ENCODE measurements at places on chromosomes 4 and X.

GRCh38 chr4:156475322-156475721 lies 496.3 kb downstream of the PDGFC start:
- peak; percentile 49 for DNase-seq

GRCh38 chr4:120855307-120856001 lies 67.1 kb downstream of the PRDM5 start:
- no peak for DNase-seq

GRCh38 chr4:2306773-2307410 lies 45.0 kb upstream of the MXD4 start:
- no peak for DNase-seq

DNA sequence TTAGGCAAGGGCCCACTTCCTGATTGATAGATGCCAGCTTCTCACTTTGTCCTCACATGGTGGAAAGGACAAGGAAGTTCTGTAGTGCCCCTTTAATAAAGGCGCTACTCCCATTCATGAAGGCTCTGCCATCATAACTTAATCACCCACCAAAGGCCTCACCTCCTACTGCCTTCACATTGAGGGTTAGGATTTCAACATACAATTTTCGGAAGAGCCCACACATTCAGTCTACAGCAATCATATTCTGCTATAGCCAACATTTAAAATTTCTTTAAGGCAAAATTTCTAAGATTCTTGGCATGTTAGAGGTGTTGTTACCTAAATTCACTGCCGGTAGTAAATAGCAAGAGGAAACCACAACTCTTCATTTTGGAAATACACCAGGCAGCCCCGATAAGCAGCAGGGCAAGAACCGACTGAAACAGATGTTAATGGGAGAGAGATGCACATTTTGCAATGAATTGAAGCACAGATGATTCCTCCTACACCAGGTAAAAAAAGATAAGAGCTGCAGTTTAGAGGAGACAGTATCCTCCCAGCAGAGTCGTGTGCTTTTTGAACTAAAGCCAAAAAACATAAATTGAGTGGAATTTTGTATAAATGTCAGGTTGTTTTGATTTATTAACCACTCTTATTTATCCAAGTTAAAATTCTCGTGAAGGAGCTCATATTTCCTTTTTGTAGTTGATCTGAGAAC lies 594.9 kb downstream of the KCTD8 start:
- no peak for DNase-seq

DNA sequence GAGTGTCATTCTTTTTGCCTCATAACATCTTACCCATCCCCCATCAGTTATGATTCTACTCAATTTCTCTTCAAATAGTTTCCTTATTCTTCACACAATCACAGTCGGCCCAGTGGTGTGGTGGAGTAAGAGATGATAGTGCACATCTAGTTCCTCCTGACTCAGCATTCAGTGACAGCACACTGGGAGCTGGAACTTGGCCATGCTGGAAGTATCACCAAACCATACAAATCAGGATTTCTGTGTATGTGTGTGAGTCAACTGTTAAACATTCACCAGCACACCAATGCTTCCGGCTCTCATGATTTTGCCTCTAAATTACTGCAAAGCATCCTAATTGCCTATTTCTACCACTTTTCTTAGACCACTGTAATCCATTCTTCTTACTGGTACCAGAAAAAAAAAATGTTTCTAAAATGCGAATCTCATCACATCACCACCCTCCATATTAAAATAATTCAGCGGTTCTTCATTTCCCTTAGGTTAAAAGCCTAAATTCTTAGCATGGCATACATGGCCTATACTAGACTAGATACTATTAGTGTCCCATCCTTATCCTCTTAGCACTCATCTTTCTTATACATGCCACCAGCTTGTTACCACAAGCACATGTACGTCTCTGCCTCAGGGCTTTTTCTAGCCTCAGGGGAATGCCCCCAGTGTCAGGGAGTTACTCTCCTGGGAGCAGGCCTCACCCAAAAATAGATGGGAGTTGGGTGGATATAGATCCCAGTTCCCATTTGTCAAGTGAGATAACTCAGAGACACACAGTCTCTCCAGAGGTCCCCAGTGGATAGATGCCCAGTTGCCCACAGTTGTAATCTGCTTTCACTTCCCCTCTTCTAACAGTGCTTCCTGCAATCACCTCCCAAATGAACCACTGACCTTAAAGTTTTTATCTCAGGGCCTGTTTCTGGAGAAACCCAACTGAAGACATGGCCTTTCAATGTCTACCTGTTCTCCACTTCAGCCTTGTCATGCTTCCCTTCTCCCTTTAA lies 49.2 kb upstream of the DDX53 start:
- peak; percentile 36 for DNase-seq

DNA sequence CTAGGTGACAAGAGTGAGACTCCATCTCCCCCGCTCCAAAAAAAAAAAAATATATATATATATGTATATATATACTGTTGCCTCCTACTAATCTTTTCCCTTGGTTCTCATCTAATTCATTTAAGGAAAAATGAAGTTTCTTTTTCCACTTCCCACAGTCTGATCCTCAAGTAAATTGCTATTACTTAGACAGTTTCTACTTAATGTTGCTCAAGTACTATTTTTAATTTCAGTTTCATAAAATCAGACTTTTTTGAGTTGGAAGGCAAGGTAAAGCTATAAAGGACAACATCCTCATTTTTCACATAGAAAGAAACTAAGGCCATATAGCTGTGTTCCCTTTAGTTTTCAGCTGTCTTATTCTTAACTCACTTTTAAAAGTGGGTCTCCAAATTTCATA lies 5.8 kb downstream of the RXFP1 start:
- no peak for DNase-seq

GRCh38 chr4:78318126-78318525 lies 233.4 kb upstream of the ANXA3 start:
- DNase-seq: no peak

DNA sequence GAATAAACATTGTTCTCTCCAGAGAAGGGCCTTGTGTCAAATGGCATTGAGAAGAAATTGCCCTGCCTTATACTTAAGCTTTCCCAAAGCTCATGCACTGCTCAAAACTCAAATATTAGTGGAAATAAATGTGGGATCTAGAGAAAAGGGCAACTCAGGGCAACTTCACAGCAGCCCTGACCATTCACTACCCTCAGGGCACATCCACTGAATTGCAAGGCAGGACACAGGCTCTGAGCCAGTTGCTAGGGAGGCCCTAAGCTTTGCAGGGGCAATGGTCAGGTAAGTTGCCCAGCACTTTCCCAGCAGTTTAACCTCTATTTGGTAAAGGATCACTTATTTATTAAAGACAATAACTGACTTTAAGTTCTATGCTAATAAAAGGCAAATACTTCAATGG lies 255.3 kb upstream of the TEX13A start:
- DNase-seq: no peak

- no peak for DNase-seq
These were observed 2.7 kb downstream of the EFNB1 start for GRCh38 chrX:68831405-68832100.

GRCh38 chrX:117532339-117532738 lies 584.3 kb downstream of the KLHL13 start:
- no peak for DNase-seq

- no peak for DNase-seq
These were observed 119.5 kb downstream of the ARSF start for GRCh38 chrX:3160756-3161155.

- DNase-seq: peak; percentile 64
These were observed 1.2 kb downstream of the GUCY1A1 start for GRCh38 chr4:155667568-155668511.

GRCh38 chrX:36431819-36432218 lies 512.3 kb downstream of the CFAP47 start:
- no peak for DNase-seq
